Hematopoietic multipotent progenitor cell (in vitro differentiated cells): ENCODE measurements at places on chromosomes 2 and 18.

- no peak for DNase-seq
Observed at GRCh38 chr2:43790147-43790546, 16.3 kb downstream of the DYNC2LI1 start.

DNA sequence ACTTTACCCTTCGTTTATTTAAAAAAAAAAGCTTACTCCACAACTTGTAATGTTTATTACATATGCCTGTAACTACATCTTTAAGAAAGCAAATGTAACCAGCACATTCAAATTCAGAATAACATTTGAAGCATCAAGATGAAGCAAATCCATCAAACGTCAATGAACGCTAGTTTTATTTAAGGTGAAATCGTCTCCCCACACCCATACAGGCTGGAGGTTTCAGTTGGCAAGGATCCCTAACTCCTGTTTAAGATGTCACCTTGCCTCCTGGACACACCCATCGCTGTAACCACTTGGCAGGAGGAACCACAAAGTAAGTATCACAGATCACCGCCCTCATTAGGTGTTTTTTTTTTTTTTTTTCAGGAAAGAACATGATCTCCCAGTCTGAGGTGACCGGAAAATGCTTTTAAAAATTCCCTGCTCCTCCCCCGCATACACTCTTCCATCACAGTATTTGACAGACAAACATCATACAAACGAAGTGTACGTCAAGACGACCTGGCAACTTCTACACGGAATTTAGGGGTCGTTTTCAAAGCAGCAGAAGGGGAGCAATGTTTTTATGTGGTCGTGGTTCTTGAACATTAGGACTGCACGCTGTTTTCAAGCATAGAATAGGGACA lies 19.7 kb upstream of the STPG4 start:
- DNase-seq, result peak; percentile 17

- no peak for DNase-seq
Observed at GRCh38 chr2:222877556-222878300, 16.9 kb downstream of the ACSL3 start.

- no peak for DNase-seq
Observed at GRCh38 chr2:29839306-29839705, 82.1 kb downstream of the ALK start.

- DNase-seq, result no peak
Observed at GRCh38 chr2:5749347-5749746, 57.2 kb downstream of the SOX11 start.

GRCh38 chr2:12313445-12314126 lies 403.1 kb upstream of the TRIB2 start:
- DNase-seq, result no peak
